Pulmonary artery endothelial cell (primary cell): ENCODE measurements at places on chromosomes 4 and X. TPM values are rescaled to one million over a fixed set of nuclear protein-coding genes. Genes with fewer than 3 reads are reported as not detected.

The ARHGEF6 gene
- total RNA-seq: 4.6 and 8.2 TPM in 2 replicates

The MAGED4B gene
- total RNA-seq: 7.9 and 12.6 TPM in 2 replicates

The ATP2B3 gene
- total RNA-seq: 0.11 TPM in 1 of 2 replicates, not detected in the other

The FAM114A1 gene
- total RNA-seq: 117 and 180 TPM in 2 replicates

The CCDC110 gene
- total RNA-seq: 0.49 and 0.73 TPM in 2 replicates

The EDA gene
- 0.92 and 2.5 TPM in 2 replicates for total RNA-seq

The PNMA5 gene
- not detected in 2 replicates for total RNA-seq

The C4orf51 gene
- 0.07 TPM in 1 of 2 replicates, not detected in the other for total RNA-seq

The CCDC149 gene
- total RNA-seq: 6.8 and 11.1 TPM in 2 replicates

The CDKL2 gene
- total RNA-seq: 0.13 and 0.39 TPM in 2 replicates

The EIF2S3 gene
- 298 and 386 TPM in 2 replicates for total RNA-seq

The PRDM8 gene
- total RNA-seq: 0.14 and 0.33 TPM in 2 replicates

The DOK7 gene
- 0.20 TPM in 1 of 2 replicates, not detected in the other for total RNA-seq

The MAGEA3 gene
- total RNA-seq: not detected in 2 replicates

The BANK1 gene
- total RNA-seq: not detected in 2 replicates

The KCNE5 gene
- total RNA-seq: 0.11 and 0.13 TPM in 2 replicates

The CLNK gene
- total RNA-seq: not detected in 2 replicates

The PPM1K gene
- total RNA-seq: 9.0 and 13.3 TPM in 2 replicates

The CITED1 gene
- 0.07 and 0.13 TPM in 2 replicates for total RNA-seq

The ARL9 gene
- 0.07 TPM in 2 replicates for total RNA-seq

The VEGFC gene
- 18.9 and 19.1 TPM in 2 replicates for total RNA-seq

The NSDHL gene
- 24.9 and 38.1 TPM in 2 replicates for total RNA-seq

The MFAP3L gene
- total RNA-seq: 0.20 and 0.21 TPM in 2 replicates
